ENCODE measurements at places on chromosomes 12 and 14.

- DNase-seq, result no peak
Observed at GRCh38 chr12:88448337-88448915, 131.8 kb downstream of the KITLG start.

DNA sequence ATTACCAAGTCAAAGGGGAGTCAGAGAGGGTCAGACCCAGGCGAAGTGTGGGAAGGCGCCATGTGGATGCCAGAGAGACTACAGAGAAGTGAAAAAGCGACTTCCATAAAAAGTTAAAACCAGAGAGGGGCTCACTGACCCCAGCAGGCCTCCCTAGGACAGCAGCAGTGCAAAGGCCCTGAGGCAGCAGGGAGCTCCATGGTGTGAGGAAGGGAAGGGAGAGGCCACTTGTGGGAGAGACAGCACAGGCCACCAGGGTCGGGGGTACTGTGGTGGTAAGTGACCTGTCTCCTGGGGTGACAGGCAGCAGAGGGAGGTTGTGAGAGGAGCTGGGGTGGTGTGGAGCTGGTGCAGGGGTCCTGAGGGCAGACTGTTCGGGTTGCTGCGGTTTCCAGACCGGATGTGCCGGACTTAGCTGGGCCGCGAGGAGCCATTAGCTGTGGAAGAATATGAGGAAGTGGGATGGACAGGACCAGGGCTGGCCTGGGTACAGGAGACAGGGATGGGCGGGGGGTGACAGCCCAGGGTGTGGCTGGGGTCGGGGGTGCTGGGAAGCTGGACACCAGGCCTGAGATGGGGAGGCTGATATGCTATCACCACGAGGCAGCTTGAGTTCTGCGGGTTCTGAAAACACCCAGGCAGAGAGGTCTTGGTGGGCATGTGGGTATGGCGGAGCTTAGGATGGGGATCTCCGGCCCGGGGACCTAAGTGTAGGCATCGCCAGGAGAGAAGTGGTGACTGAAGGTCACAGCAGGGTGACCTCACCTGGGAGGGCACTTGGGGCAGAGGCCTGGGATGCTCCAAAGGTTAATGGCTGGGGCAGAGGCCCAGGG lies 22.7 kb downstream of the SETD1B start:
- DNase-seq, result no peak

GRCh38 chr12:53677016-53677799 lies 1.3 kb upstream of the ATP5MC2 start:
- DNase-seq, result no peak

- DNase-seq, result no peak
Observed at GRCh38 chr14:104545942-104546501, 33.5 kb upstream of the C14orf180 start.

- DNase-seq, result no peak
Observed at GRCh38 chr14:51462182-51462581, 189.5 kb upstream of the FRMD6 start.

DNA sequence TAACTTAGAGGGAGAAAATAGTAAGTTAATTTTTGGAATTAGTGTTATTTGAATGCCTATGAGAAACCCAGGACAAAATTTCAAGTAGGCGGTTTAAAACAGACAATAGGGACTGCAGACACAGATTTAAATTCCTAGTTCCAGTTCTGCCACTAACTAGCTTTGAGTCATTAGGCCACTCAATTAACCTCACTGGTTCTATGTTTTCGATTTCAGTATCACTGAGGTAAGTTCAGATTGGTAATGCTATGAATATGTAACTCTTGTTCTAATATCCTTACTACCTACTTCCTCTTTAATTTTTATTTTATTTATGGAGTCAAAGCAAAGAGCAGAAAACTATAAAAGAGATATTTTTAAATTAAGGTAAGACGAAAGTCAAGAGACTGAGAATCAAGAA lies 52.6 kb downstream of the GALC start:
- no peak for DNase-seq

DNA sequence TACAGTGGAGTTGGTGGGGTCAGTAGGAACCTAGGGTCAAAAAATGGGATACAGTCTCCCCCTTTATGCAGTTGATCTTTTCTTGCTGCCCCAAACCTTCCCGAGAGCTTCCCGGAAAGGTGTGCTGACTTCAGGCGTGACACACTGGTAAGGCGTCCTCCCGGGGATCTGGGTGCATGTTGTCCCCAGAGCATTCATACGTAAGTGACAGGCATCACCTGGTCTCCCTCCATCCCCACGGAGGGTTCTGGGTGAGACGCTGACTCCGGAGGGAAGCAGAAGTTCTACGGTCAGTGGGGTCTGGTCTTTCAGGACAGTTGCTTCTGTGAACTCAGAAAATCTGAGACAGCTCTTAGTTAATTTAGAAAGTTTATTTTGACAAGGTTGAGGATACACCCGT lies 159.6 kb upstream of the RTL1 start:
- DNase-seq, result no peak

DNA sequence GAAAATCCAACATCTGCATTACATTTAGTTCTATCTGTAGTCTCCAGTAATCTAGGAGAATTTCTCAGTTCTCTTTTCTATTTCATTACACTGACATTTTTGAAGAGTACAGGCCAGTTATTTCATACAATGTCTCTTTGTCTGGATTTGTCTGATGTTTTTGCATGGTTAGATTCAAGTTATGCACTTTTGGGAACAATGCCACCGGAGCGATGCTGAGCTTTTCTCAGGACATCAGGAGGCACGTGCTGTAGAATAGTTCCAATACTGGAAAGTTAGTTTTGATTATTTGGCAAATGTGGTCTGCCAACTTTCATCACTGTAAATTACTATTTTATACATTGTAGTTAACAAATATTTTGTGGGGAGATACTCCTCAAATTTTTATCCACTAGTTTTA lies 43.1 kb downstream of the ALDH1L2 start:
- DNase-seq, result no peak

GRCh38 chr14:66649498-66649897 lies 141.6 kb downstream of the GPHN start:
- DNase-seq, result no peak

- no peak for DNase-seq
Observed at GRCh38 chr12:102356690-102357089, 123.7 kb downstream of the IGF1 start.

GRCh38 chr12:29907461-29907860 lies 123.7 kb upstream of the TMTC1 start:
- no peak for DNase-seq

- DNase-seq, result no peak
Observed at GRCh38 chr12:107134558-107134957, 41.2 kb upstream of the CRY1 start.

DNA sequence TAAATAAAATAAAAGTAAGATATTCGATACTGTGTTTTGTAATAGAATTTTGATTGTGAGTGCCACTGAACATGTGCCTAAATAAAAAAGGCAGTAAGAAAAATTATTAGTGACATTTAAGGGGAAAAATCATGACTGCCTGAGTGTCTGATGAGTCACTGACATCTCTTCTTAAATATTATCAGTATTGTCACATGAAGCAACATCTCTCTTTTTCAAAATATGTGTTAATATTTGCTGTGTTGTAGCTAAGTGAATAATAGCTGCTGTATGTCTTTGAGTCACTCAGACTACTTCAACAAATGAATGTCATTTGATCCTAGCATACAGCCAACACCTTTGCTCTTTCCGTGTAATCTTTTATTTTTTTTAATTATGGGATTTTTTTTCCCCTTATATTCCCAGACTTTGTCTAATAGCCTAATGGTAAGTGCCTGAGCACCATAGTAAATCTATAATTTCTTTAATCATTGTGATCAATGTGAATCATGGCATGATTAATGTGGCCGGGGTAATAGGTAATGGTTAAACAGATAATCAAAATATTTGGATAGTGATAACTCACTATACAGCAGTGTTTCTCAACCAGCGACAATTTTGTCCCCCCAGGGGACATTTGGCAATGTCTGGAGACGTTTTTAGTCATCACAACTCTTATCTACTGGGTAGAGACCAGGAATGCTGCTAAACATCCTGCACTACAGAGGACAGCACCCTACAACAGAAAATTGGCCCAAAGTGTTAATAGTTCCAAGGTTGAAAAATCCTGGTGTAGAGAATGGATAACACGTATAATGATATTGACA lies 11.7 kb upstream of the OTX2 start:
- no peak for DNase-seq

DNA sequence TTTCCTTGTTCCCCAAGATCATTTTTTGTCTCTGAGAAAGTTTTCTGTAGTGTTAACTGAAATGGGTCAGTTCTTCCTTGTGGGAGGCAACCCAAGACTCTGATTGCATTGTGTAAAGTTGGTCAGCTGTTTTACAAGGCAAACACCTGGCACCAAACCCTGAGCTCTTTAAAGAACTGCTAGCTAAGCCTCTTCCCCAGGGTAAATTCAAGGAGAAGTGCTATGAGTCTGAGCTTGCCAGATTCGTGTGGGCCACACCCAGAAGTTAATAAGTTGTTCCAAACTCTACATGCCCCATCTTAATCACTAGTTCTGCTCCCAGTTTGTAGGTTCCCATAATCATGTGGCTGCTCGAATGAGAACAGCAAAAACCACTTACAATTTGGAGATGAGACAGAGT lies 214.5 kb downstream of the BTG1 start:
- no peak for DNase-seq

DNA sequence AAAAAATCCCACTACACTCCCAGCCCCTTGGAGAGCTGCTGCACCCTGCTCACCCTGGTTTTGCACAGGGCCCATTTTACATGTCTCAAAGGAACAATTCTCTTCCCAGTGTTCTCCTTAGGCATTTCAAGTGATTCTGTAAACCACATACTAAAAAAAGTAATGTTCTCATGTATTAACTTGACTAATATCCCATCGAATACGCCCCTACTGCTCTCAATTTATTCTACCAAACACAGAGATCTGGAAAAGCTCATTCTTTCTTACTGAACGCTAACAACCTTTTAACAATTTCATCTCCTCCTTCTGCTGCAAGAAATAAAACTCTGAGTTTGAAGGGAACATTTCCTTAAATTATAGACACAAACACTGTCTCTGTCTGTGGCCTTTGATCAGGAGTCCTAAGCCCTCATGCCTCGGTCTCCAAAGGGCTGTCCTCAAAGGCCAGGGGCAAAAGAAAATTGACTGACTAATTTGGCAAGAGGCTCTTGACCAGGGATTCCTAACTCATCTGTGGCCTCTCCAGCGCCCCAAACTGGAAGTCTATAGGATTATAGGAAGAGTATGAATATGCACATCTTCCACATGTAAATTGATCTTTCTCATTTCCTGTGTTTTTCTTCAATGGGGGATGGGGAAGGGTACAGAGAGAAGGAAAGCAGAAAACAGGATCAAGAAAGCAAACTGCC lies 17.1 kb upstream of the TSPAN11 start:
- no peak for DNase-seq

GRCh38 chr14:54622192-54622958 lies 55.4 kb downstream of the SAMD4A start:
- DNase-seq, result no peak

- no peak for DNase-seq
Observed at GRCh38 chr12:73067616-73068015, 795.4 kb downstream of the TRHDE start.

- DNase-seq, result no peak
Observed at GRCh38 chr14:36773136-36773540, 111.5 kb downstream of the PAX9 start.

DNA sequence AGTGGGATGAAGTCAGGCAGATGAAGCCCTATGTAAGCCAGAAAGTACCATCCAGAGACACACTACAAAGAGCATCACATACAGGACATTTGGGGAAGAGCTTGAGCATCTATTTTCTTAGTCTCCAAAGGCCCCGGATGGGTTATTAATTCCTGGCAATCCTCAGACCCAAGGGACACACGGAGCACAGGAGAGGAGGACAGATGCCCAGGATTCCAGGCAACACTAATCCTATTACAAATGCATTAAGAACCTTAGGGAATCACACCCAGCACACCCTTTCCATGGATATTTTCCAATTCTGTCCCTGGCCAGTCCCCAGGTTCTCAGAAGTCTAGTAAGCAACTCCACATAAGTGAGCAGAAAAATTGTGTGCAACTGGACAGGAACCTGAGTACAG lies 65.9 kb downstream of the CMKLR1 start:
- no peak for DNase-seq

DNA sequence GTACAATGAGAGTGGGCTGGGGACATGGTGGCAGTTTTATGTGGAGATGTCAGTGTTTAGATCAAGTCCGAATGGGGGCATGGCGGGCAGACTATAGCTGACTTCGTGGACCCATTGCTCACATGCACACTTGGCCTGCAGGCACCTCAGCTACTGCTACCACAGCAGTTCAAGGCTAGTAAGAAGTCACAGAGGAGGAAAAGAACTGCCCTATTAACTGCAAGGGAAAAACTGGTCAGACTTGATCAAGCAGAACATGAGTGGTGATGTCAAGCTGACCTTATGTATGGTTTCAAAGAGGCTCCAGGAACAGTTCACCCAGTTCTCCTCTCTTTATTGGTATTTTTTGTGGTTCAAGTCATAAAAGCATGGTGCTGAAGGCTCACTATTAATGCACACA lies 30.2 kb upstream of the FRS2 start:
- DNase-seq, result no peak

DNA sequence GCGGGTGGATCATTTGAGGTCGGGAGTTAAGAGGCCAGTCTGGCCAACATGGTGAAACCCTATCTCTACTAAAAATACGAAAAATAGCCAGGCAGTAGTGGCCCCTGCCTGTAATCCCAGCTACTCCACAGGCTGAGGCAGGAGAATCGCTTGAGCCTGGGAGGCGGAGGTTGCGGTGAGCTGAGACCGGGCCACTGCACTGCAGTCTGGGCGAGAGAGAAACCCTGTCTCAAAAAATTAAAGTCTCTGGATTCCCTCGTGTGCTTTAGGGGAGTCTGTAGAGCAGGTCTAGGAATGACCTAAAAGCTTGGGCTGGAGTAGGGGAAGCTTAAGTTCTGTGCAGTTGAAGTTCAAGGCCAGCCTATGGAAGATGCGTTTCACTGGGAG lies 697 bp upstream of the TULP3 start:
- no peak for DNase-seq

- DNase-seq, result no peak
Observed at GRCh38 chr12:57894399-57895292, 46.7 kb upstream of the ATP23 start.
